ENCODE measurements at places on chromosomes 3 and 15.

DNA sequence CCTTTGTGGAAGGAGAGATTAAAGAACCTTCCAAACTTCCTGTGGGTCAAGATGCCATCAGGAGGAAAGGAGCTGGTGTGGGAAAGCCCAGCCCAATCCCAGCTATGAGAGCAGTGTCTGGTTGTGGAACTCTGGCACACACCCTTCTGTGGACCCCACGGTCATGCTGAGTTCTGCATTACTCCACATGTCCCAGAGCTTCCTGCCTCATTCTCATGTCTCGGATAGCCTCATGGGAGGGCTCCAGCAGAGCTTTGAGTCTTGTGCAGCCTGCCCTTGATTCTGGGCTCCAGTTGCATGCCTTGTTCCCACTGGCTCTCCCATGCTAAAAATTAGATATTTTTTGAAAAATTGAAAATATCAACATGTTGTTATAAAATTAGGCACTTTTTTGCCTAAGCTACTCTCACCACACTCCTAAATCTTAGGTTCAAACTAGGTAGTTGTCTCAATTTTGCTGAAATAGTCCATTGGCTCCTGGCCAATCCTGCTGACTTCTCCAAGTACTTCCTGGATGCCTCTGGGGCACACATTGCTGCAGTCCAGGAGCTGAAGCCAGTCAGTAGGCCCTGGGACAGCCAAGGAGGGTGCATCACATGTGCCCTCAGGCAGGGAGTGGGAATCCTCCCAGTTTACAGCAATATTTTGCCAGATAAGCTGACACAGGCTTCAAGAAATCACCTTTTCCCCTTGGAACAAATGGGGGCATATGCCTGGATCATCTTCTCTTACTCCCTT, 144.3 kb downstream of the EEFSEC start:
- DNase-seq, result no peak

DNA sequence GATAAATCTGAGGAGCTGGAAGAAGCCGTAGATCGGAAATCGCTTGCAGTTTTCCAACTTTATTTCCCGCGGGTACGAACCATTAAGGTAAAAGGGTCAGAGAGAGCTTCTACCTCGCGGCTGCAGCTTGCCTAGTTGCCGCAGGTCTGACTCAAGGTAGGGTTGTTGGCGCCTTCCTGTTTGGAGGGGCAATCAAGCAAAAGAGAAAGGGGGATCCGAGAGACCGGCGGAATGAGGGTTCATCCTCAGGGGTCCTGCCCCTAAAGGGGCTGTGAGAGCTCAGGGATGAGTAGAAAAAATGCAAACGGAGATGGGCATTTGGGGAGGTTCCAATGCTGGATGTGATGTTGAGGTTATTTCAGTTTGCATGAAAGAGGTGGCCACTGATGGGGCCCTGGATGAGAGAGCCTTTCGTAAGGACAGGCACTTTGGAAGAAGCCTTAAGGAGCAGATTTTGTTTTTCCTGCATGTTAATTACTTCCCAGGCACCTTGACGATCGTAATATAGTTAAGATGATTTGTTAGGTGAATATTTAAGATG, 265.4 kb downstream of the CGGBP1 start:
- DNase-seq, result no peak

- DNase-seq, result no peak
Measured at GRCh38 chr3:105473521-105474223, 107.0 kb downstream of the ALCAM start.

- no peak for DNase-seq
Measured at GRCh38 chr3:106281221-106281620, 412.4 kb upstream of the CBLB start.

DNA sequence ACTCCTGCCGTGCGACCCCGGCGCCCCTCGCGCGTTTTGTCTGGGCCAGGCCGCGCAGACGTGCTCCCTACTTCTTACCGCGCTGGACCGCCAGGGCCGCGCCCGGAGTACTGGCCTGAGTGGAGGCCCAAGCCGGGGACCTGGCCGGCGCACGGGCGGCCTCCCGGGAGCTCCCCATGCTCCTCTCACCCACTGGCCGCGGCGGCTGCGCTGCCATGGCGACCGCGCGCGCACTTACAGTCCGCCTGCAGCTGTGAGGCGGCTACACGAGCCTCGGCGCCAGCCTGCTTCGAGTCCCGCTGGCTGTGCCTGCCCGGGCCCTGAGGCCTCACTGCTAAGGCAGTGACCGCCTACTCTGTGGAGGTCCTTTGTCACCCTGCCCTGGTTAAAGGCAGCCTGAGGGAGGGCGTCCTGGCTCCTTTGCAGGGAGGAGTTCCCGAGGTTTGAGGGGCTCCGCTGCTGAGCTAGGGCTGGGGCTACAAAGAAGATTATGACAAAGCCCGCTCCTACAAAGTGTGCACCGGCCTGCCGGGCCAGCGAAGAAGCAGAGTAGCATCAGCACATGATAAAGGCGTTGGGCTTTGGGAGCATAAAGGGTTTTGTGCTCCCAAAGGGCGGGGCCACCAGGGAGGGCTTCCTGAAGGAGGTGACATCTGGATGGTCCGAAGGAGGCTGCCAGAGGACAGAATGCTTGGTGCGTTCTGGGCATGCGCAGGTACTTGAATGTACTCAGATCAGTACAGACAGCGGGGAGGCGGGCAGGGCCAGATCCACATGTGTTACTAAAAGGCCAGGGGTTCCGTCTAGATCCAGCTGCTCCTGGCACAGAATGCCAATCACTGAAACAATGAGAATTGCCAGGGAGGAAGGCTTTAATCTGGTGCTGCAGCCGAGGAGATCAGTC, at the start of the genes LRRC34 and LRRIQ4:
Gene LRRC34, minus strand, starts transcription at position 573 of the 904 bp plus-strand sequence. Its CDS starts 356 bp downstream, at position 217.
Gene LRRIQ4, plus strand, starts transcription at position 539 of the 904 bp plus-strand sequence. CDS start 9,052 bp downstream, outside the sequence.
- peak; percentile 60 for DNase-seq

GRCh38 chr3:197168063-197168462, 130.3 kb downstream of the DLG1 start:
- DNase-seq, result no peak

- no peak for DNase-seq
Measured at GRCh38 chr3:17204049-17204650, 319.4 kb downstream of the PLCL2 start.

- no peak for DNase-seq
Measured at GRCh38 chr3:175258763-175259162, 399.6 kb downstream of the NAALADL2 start.

DNA sequence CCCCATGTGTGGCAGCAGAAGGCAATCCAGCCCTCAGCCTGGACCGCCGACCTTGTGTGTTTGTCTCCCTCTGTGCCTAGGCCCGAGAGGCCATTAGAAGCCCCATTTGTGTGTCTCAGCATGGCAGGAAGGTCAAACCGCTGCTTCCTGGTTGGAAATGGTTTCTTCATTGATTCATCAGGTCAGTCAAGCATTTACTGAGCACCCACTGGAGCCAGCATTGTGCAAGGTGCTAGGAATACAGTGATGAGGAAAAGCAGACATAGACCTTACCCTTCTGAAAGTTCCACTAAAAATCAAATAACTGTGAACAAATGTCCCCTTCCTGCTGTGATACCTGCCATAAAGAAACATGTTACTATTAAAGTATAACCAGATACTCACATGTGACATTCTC, 265.9 kb upstream of the CTDSPL start:
- no peak for DNase-seq

DNA sequence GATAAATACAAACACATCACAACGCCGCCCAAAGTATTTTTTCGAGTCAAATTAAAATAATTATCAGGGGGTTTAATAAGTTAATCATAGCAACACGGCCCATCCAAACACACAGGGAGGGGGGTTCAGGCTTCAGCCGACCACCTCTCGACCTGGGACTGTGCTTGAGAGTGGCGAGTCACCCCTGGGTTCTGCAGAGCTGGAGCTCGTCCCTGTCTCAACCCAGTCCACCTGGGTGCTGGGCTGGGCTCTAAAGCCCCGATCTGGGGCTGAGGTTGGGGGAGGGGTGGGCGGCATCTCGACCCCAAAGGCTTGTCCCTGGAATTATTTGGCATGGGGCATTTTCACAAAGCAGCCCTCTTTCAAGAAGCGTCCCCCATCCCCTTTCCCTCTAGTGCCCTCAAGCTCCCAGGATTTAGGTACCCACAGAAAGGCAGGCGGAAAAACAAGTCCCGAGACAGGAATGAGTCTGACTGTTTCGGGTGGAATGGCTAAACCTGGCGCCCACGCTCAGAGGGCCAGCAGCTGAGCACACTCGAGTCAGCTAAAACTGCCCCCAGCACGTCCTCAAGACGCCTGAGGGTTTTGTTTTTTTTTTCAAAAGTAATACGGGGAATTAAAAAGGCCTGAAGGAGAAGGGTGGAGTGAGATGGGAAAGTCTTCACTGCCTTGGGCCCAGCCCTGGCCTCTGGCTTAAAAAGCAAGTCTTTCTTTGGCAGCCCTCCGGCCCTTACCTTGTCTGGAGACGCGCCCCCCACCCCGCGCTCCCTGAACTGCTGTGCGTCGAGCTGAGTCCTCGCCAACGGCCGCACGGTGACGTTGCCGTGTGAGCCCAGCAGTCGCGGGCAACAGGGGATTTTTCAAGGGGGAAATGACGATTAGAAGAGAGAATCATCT, 32.5 kb downstream of the NR2F2 start:
- no peak for DNase-seq

DNA sequence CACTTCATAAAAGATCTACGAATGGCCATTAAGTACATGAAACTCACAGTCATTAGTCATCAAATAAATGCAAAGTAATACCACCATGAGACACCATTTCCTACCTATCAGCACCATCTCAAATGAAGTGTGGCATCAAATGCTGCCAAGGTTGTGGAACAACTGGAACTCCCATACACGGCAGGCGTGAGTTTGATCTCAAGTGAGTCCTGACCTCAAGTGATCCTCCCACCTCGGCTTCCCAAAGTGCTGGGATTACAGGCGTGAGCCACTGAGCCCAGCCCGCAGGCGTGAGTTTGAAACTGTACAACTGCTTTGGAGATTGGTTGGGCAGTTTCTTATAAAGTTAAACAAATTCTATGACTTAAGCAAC, 28.8 kb upstream of the HDAC11 start:
- DNase-seq, result peak; percentile 87

DNA sequence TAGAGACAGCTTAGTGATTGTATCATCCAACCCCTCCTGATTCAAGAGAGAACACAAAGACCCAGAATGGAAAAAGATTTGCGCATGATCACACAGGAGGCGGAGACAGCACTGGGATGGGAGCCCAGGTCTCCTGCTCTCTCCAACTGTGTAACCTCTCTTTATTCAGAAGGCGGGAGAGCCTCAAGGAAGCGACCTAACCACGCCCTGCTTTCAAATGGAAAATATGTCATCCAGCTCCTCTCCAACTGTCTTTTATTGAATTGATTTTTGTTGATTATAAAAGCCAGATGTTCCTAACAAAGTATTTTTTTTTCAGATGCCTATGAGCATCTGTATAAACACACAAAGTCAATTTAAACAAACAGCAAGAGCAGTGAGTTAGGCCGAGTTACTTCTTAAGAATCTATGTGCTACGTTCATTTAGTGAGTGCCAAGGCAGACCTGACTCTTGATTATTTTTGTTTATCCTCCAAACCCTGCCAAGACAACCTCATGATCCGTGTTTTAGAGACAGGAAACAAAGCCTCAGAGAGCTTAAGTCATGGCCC, 74.5 kb downstream of the BFSP2 start:
- no peak for DNase-seq

GRCh38 chr3:42872718-42873117, 3.0 kb downstream of the CYP8B1 start:
- no peak for DNase-seq

DNA sequence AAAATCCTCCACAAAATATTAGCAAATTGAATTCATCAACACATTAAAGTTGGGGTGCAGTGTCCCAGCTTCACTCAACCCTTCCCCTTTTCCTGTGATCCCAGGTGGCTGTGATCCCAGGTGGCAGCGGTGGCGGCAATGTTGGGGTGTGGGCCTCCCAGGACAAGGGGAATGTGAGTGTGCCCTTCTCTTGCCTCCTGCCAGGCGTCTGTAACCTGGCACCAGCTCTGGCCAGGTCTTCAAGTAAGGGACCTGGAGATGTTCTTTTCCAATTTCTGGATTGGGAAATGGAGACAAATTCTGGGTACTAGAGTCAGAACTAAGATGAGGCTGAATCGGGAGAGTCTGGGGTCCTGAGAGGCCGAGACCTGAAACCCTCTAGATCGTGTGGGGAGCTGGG, 20.1 kb downstream of the GOLGA6A start:
- no peak for DNase-seq

DNA sequence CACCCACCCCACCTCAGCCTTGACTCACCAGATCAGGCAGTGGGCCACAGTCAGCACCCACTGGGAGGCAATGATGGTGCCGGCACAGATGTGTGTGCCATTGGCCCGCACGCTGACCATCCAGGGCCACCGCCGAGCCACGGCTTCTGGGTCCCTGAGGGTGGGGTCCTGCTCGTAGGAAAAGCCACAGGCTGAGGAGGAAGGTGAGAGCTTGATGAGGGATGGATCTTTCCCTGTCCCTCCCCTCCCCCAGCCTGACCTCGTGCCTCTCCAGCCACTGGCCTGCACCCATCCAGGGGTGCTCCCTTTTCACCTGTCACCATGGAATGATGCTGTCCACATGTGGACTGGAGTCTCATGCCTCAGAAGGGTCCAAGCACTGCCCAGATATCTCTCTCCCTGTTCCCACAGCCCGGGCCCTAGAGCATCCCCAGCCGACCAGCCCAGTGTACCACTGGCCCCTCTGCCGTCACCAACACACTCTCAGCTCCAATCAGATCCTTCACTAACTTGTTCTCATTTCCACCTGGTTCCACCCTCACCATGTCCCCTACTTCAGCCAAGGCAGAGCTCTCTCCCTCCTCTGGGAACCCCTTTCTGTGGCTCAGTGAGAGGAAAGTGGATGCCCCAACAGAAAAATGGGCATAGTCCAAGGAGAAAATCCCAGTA, 2.0 kb downstream of the PRSS50 start:
- no peak for DNase-seq

DNA sequence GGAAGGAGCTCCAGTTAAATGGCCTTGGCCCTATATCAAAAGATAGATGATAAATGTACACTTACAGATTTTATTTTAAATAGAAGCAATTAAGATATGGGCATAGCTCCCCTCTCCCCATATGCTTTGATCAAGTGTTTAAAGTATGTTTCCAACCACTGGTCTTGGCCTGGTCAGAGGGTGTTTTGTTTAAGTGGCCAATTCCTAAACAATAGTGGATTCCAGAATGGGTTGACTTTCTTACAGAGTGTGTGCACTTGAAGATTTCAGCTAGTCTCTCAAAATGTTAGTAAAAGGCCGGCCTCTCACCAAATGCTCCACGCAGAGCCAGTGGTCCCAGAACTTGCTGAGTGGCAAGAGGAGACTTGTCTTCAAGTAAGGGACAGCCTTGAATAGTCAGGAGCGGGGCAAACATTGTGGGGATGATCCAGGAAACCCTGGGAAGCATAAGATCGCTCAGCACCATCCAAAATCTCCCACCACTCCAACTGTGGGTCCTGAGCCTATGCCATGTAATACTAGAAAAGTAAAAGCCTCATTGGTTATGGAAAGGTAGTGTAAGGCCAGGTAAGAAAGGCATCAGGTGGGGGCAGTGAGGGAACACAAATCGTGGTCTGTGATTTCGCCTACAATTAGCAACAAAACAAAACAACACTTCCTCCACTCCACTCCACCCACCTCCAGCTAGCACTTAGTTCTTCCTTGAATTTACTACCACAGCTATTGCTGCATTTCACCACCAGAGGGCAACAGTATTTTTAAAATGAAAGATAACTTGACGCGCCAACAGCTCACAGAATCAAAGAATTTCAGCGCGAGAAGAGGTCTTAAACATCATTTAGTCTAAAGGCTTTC, 4.8 kb downstream of the RARRES1 start:
- peak; percentile 91 for DNase-seq

GRCh38 chr3:18766974-18767373, 341.8 kb upstream of the SATB1 start:
- DNase-seq, result no peak
